ENCODE measurements at places on chromosomes 11 and 22. TPM values are rescaled to one million over a fixed set of nuclear protein-coding genes. Genes with fewer than 3 reads are reported as not detected.

GRCh38 chr11:489610-490185, 17.3 kb downstream of the RNH1 start:
- DNase-seq: no peak

DNA sequence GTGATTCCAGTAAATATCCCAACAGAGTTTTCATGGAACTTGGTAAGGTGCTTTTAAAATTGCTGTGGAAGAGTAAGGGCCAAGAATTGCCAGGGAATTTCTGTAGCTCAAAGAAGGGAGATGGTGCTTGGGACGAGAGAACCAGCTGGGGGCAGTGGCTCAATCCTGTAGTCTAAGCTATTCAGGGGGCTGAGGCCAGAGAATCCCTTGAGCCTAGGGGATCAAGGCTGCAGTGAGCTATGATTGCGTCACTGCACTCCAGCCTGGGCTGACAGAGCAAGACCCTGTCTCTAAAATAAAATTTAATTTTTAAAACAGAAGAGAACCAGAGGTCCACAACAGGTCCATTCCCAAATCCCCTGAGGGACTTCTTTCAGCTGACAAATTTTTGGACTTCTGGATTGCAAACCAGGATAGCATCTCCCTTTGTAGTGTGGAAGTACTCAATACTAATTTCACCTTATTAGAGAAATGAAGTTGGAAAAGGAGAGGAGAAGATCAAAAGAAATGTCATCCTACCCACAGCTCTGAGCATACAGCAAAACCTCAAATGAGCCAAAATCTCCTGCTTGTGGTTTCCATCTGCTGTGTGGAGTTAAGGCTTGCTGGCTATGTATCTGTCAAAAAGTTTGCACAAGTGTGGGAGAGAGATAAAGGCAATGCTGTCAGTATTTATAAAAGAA, 59.2 kb upstream of the CLPB start:
- DNase-seq: no peak

DNA sequence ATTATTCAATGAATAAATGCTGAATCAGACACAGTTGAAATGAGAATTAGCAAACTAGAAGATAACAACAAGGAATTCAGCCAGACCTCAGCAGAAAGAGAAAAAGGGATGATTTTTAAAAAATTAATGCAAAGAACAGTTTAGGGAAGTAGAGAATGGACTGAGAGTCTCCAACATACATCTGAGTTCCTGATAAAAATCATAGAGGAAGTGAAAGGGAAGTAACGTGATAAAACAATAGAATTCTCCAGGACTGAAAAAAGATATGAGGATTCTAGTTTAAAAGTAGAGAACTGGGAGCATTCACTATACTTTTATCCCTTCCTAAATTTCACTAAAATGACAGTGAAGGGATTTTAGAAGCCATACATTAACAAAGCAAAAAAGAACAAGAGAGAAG, 592.0 kb downstream of the SOX6 start:
- no peak for DNase-seq

DNA sequence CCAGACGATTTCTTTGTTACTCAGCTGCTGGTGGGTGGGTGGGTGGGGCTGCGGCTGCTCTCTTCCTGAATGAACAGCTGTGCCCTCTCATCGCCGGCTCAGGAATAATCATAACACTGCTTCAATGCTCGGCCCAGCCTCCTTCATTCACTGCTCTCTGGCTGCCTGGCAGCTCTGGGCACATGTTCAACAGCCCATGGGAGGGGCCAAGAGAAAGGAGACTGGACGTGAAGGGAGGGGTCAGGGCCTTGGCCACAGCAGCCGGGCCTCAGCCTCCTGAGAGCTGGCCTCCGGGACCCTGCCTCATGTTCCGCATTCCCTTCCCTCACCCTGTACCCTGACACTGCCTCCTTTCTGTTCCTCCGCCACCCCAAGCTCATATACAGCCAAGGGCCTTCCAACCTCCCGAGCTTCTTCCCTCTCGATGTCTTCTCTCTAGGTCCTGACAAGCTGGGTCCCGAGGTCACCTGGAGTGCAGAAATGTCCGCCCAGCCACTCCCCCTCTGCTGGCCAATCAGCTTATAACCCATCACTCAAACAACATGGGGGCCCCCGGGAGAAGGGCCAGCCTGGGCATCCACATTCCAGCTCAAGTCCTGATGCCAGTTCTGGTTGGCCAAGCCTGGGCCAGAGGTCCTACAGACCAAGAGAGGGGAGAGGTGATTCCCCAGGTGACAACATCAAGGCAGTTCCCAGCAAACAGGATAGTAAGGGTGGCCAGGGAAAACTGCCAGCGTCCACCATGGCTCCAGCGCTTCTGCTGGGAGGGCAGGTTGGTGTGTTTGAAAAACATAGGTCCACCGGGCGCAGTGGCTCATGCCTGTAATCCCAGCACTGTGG, 3.2 kb upstream of the CSDC2 start:
- no peak for DNase-seq

GAS2L1 gene
- total RNA-seq: 34.5 TPM

SMIM38 gene
- 0.60 TPM for total RNA-seq

- no peak for DNase-seq
These were observed 21.0 kb downstream of the OR5M11 start for GRCh38 chr11:56522008-56522407.
